Activated CD4-positive, alpha-beta T cell treated with anti-CD3 and anti-CD28 coated beads for 4 hours (primary cell): ENCODE measurements at places on chromosomes 1 and 21.

DNA sequence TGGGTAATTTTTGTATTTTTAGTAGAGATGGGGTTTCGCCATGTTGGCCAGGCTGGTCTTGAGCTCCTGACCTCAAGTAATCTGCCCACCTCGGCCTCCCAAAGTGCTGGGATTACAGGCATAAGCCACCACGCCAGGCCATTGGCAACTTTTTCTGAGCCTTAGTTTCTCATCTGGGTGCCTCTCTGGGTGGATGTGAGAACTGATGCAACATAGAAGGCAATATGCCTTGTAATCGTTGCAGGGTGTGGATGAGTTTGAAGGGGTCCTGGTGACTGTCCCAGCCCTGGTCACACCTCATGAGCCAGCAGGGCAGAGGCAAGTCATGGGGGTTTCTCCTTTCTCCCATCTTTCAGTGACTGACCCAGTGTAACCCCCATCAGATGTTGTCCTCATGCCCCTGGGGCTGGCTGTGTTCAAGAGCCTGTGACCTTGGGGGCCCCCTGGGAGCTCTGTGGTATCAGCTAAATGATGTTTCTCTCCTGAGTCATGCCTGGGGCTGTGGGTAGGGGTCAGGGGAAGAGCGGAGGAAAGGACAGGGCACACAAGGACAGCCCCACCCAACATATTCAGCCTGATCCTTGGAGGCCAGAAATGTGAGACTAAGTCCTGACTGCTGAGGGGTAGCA, 3.6 kb downstream of the COL9A2 start:
- no peak for DNase-seq

DNA sequence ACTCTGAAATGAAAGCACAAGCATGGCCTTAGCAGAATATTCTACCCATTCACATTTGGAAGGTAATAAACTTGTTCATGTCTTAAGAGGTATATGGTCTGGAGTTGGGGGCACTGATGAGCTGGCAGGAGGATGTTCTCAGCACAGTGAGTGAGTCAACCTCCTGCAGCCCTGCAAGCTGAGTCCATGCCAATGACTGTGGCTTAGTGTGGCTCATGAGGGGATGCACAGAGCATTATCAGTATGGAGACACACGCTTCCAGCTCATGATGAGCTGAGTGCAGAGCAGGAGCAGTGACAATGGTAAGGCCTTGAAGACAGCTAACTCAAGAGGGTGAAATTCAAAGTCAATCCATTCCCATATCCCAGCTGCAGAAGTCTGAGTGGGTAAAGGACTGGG, 102.3 kb downstream of the TNFSF18 start:
- DNase-seq, result peak; percentile 7

GRCh38 chr1:67432745-67433144, 2.5 kb upstream of the SERBP1 start:
- DNase-seq, result no peak

DNA sequence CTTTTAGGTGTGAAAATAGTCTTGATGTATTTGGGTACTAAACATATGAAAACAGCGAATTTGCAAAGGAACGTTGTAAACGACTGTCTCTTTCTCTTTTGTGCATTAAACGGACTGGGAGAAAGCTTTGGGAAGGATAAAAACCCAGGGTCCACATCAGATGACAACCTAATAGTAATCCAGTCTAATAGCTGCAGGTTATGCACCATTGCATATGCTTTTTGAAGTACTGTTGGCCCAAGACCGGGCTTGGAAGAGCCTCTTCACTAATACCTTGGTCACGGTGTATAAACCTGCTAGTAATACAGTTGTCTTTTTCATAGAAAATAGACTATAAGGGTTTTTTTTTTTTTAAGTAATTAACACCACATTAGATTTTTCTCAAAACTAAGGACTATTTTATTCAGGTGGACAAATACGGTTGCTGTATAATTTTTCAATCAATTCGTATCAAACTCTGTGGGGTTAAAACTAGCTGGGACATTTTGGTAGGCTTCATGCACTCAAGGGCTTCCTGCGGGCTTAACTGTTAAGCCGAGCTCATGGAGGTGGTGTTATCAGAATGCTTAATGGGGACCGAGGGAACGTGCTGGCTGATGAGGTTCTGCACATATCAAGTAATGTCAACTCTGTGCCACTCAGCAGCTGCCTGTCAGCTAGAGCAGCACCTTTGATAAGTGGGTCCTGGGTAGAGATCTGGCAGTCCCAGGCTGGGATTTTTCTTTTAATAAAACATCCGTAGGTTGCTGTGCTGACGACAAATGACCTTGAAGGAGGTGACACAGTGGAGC, 2.1 kb downstream of the RYR2 start:
- no peak for DNase-seq

GRCh38 chr21:17802572-17802971, 16.6 kb downstream of the C21orf91 start:
- DNase-seq, result no peak

DNA sequence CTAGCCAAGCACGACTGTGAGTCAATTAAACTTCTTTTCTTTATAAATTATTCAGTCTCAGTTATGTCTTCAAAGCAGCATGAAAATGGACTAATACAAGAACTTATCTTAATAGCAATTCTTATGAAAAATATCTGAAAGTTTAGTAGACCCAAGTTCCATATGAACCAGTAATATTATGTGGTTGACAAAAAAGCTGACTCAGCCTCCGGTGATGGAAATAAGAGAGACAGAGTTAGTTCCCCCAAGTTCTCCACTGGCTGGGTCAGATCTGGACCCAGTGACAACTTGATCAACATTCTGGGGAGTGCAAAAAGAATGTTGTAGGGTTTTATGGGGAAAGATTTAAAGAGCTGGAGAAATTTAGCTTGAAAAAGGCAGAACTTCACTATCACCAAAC, 72.5 kb upstream of the DNAH14 start:
- no peak for DNase-seq

GRCh38 chr1:172845371-172845770, 186.5 kb downstream of the FASLG start:
- peak; percentile 58 for DNase-seq

DNA sequence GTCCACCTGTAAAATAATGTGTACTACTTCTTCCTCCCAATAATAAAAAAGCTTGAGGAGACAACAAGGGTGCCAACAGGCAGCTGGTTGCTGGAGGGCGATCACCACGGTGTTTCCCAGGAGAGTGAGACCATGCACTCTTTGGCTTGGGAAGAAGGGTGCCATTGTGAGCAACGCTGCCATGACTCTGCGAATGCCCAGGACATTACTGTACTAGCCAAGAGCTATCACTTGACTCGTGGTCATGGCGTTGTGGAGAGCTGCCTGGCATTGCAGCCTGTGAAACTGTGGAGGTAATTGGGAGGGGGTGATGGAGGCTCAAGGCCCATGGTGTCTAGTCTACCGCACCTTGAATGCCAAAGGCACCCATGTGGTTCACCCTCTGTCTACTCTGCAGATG, 14.6 kb upstream of the PRMT2 start:
- no peak for DNase-seq

DNA sequence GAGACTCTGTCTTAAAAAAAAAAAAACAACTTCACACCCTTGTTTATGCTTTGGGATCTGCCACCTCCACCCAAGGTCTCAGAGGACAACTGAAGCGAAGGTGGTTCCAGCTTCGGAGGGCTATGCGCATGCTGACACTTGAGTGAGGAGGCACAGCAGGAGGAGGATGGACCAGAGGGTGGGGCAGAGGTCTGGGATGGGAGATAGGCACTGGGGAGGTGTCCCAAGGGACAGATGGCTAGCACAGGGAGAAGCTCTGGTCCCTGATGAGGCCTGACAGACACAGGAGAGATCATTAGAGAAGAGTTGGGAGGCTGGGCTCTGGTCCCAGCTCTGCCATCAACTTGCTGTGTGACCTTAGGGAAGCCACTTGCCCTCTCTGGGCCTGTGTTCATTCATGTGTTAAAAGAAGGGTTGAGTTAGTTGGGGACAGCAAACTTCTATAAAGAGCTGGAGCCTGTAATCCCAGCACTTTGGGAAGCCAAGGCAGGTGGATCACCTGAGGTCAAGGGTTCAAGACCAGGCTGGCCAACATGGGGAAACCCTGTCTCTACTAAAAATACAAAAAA, 16.8 kb downstream of the E2F2 start:
- no peak for DNase-seq

- DNase-seq, result no peak
These were observed 70.3 kb upstream of the PRDX6 start for GRCh38 chr1:173406783-173407230.

DNA sequence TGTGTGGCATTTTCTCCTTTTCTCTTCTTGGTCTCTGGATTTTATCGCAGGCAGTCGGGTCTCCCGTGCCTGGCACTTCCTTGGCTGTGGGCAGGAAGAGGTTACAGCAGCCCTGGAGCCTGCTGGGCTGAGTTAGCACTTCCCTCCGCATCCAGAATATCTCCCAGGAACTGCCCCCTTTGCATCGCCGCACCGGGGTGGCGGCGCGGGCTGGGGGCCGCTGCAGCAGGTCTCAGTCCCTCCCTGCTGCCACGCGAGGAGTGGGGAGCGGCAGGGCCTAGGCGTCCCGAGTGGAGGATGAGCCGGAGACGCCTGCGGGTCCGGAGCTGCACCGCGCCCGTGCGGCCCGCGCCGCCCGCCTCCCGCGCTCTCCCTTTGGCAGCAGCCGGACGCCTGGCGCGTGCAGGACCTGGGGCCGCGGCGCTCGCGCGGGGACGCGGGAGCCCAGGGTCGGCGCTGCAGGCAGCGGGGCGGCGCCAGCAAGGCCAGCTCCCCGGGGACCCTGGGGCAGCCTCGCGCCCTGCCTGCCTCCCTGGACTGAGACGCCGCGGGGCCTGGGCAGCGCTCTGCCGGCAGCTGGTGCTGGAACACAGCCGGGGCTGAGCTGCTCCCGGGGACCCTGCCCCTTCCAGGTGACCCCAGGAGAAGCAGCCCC, 192.8 kb downstream of the PRDM2 start:
- DNase-seq, result no peak

DNA sequence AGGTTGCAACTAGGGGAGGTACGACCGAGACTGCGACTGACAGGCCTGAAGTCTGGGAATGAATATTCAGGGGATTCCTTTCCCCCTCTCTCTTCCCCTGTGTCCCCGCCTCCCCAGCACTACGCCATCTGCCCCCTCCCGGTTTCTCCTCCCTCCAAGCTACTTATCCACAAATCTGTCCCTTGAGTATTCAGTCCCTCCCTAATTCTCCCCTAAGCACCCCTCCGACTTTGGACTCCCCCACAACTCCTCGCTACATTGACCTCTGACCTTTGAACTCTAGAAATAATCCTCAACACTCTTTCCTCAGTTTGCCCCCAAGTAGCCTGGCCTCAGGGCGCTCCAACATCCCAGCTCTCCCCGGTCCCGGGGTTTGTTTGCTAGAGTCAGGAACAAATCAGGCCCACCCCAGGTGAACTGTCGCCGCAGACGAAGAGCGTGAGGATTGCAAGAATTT, 393 bp downstream of the LYSMD1 start:
- DNase-seq, result no peak

- no peak for DNase-seq
These were observed 7.9 kb downstream of the TINAGL1 start for GRCh38 chr1:31583995-31584868.

DNA sequence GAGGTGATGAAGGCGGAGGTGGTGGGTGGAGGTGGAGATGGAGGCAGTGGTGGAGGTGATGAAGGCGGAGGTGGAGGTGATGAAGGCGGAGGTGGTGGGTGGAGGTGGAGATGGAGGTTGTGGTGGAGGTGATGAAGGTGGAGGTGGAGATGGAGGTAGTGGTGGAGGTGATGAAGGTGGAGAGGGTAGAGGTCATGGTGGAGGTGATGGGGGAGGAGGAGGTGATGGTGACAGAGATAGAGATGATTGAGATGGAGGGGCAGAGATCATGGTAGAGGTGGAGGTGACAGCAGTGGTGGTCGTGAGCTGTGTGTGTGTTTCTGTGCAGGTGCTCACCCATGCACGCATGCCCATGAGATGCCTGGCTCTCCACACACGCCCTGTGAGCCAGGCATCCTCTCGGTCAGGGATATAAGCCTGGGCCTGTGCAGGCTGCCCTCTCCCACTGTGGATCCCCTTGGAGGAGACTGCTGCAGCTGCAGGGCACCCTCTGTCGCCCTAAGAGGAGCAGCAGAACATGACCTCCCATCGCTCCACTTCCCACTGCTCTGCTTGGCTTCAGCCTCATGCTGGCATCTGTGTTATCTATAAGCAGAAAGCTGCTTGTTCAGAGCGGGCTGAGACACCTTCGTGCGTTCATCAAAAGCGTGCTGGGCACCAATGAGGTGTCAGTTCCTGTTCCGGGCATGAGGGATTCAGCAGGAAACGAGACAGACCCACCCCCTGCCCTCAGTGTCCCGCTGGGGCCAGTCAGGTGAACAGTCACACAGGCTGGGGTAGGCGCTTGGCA, 20.5 kb upstream of the NPHP4 start:
- DNase-seq, result no peak
